Common myeloid progenitor, CD34-positive (primary cell): ENCODE measurements at places on chromosomes 6 and 20.

DNA sequence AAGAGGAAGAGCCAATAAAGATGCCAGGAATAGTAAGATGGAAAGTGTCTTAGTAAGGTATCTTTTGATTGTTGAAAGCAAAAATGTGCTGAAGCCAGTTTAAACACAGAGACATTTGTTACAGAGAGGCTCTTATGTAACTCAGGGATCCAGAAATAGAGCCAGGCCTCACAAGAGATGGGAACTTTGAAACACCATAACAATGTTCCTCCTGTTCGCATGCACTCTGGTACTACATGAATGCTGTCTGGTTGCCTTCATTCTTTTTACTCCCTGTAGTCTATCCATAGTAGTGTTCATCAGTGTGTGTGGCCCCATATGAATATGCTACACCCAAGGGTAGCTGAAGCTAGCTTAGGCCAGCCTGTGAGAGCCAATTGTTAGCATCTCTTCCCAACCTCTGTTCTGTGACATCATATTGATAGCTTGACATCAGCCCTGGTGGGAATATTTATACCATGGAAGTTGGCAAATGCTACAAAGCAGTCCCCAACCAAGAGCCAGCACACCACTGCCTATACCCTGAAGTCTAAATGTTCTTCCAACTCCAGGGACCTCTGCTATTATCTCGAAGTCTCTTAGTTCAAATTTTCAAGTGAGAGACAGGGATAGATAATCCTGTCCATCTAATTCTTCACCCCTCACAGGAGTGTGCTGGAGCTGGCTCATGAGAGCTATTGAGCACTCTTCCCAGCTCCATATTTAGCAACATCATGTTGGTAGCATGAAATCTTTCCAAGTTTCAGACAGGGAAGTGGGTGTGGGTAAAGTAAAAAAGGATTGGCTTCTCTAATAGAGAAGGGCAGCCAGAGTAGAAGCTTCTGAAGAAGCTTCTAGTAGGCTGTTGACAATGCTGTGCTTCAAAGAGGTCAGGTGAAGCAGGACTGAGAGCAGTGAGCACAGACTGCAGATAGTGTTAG is 7.0 kb downstream of the NDUFAF5 start:
- DNase-seq, result no peak

- DNase-seq, result no peak
Measured at GRCh38 chr6:160337991-160338390, 10.2 kb upstream of the SLC22A3 start.

DNA sequence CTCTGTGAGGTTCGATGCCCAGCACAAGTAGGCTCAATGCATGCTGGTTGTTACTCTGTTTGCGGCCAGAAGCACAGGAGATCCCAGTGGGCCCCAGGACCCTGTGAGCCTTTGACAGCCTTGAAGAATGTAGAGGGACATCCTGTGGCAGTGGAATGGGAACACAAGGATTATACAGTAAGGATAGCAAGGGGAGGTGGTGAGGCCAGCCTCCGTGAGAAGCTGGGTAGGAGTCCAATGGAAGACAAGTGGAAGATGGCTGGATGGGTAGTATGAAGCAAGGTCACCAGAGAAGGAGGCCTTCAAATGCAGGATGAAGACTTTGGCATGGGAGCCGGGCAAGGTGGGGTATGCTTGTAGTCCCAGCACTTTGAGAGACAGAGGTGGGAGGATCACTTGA is 622.9 kb upstream of the CDH4 start:
- DNase-seq, result no peak

GRCh38 chr20:46905364-46906125 is 10.9 kb downstream of the EYA2 start:
- DNase-seq, result no peak

DNA sequence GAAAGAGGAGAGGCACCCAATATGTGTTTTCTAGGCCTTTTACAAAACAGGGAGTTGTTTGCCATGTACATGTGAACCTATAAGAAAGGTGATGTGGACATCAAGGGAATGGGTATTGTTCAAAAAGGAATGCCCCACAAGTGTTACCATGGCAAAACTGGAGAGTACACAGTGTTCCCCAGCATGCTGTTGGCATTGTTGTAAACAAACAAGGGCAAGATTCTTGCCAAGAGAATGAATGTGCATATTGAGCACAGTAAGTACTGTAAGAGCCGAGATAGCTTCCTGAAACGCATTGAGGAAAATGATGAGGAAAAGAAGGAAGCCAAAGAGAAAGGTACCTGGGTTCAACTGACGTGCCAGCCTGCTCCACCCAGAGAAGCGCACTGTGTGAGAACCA is 13.1 kb downstream of the QRSL1 start:
- no peak for DNase-seq

DNA sequence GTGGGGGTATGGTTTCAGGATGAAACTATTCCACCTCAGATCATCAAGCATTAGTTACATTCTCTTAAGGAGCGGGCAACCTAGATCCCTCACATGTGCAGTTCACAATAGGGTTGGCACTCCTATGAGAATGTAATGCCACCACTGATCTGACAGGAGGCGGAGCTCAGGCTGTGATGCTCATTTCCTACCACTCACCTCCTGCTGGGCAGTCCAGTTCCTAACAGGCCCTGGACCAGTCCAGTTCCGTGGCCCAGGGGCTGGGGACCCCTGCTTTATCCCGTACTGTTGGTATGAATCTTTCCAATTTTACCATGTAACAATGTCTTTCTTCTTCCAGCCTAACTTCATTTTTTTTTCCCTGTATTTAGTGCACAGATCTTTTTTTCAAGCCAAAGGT is 94.9 kb downstream of the OGFRL1 start:
- no peak for DNase-seq

- no peak for DNase-seq
Measured at GRCh38 chr20:698276-698675, 22.7 kb upstream of the SCRT2 start.

- no peak for DNase-seq
Measured at GRCh38 chr6:40778918-40779317, 191.8 kb upstream of the LRFN2 start.

- DNase-seq, result no peak
Measured at GRCh38 chr6:67680297-67680932, 954.7 kb upstream of the ADGRB3 start.

- DNase-seq, result peak; percentile 93
Measured at GRCh38 chr6:87723170-87724078, 21.4 kb upstream of the AKIRIN2 start.

- no peak for DNase-seq
Measured at GRCh38 chr20:14687313-14687712, 349.9 kb upstream of the FLRT3 start.

GRCh38 chr6:119526561-119527230 is 177.1 kb upstream of the MAN1A1 start:
- no peak for DNase-seq

DNA sequence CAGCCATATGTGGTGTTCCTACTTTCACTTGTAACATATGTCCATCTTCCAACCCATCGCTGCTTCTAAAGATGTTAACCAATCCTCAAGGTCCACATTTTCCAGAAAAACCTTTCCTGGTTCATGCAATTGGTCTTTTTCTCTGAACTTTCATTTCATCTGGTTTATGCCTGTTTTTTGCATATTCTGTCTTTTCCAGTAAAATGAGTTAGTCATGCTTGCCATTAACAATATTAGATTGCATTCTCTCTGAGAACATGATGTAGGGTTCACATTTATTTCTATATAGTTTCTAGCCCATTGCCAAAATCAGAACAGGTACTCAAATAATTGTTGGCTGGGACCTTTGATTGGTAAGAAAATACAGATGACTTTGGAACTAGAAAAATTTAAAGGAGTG is 36.7 kb downstream of the HIVEP2 start:
- DNase-seq, result no peak

- no peak for DNase-seq
Measured at GRCh38 chr6:111260570-111261298, 173.4 kb downstream of the SLC16A10 start.

- DNase-seq, result no peak
Measured at GRCh38 chr6:2412731-2413130, 167.3 kb upstream of the GMDS start.

DNA sequence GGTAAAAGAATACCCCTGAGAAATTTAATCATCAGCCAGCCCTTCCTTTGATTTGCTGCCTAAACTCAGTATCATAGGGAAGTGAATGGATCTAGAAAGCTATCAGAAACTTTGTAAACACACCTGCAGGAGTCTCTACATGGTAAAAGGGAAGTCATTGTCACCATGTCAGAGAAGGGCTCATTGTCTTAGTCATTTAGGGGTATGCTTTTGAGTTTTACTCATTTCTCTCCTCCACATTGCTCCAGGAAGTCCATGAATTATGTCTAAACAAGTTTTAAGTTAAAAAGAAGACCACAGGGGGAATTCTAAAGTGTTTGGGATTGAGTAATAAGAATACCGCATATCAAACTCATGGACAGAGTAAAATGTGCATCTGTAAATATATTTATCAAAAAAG is 2.5 kb downstream of the SLC17A1 start:
- DNase-seq, result no peak

- no peak for DNase-seq
Measured at GRCh38 chr20:10475225-10475624, 40.1 kb downstream of the SLX4IP start.

DNA sequence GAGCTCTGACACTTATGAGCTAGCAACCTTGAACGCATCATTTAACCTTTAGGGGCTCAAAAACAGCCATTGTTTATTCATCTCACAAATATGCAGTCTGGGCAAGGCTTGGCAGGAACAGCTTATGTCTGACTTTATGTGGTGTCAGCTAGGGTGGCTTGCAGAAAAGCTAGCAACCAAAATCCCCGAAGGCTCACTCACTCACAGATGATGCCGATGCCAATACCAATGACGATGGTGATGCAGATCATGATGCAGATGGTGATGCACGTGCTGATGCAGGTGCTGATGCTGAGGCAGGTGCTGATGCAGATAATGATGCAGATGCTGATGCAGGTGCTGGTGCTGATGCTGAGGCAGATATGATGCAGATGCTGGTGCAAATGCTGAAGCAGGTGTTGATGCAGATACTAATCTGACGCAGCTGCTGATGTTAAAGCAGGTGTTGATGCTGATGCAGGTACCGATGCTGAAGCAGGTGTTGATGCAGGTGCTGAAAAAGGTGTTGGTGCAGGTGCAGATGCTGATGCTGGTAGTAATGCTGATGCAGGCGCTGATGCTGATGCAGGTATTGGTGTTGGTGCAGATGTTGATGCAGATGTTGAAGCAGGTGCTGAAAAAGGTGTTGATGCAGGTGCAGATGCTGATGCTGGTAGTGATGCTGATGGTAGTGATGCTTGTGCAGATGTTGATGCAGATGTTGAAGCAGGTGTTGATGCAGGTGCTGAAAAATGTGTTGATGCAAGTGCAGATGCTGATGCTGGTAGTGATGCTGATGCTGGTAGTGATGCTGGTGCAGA is 195.6 kb downstream of the NFATC2 start:
- no peak for DNase-seq

GRCh38 chr20:37915800-37916570 is 13.1 kb downstream of the VSTM2L start:
- no peak for DNase-seq

- DNase-seq, result no peak
Measured at GRCh38 chr6:4176907-4177306, 41.5 kb upstream of the ECI2 start.

GRCh38 chr6:123641497-123641896 is 4.7 kb upstream of the TRDN start:
- DNase-seq, result no peak

DNA sequence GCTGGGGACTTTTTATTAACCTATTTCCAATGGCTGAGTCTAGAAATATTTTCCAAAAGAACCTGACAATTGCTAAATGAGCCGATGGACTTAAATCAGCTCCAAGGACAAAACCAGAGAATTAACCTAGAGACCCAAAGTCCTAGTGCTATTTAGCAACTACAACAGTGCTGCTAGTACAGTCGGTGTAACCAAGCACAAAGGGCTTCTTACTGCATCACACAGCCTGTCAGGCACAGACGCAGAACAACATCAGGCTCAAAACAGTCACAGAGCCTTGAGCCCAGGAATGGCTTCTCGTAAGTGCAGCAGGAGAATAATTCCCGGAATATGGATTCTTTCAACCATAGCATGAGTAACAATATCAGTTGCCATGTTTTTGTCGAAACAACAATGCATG is 70.0 kb downstream of the GFOD1 start:
- DNase-seq, result no peak

DNA sequence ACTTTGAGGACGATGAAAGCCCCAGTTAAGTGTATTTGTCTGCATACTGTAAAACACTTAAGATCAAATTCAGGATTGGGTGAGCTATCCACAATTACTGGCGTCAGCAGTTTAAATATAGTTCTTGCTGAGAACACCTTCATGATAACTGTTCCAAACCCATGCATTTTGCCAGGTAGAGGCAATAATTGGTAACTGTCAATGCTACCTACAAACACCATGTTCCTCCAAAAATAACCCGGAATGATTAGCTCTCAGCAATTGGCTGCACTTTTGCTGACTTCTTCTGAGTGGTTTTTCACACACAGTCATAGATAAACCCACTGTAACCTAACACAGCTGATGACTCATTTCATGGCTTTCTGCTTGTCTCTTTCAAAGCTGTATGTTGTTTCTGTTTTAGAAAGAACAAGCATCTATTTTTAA is 1358.6 kb upstream of the GJE1 start:
- peak; percentile 13 for DNase-seq

- peak; percentile 22 for DNase-seq
Measured at GRCh38 chr6:131281471-131282270, 146.4 kb downstream of the AKAP7 start.

GRCh38 chr20:58847463-58847862 is 3.2 kb downstream of the GNAS-AS1 start:
- peak; percentile 55 for DNase-seq

DNA sequence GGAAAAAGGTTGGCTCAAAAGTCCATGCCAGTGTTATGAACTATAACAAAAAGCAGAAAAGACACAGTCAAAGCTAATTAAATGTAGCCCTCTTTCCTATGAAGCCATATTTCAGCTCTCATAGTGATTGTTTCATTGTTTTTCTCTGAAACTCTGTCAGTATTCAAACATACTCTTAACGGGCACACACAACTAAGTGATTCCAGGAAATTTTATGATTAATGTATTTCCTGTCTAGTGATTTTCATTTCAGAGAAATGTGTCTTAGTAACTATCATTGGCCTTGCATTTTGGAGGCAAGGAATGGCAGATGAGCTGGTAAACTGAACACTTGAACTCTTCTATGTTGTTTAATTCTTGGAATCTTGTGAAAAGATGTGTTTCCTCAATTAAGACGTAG is 68.0 kb downstream of the CLVS2 start:
- DNase-seq, result no peak

DNA sequence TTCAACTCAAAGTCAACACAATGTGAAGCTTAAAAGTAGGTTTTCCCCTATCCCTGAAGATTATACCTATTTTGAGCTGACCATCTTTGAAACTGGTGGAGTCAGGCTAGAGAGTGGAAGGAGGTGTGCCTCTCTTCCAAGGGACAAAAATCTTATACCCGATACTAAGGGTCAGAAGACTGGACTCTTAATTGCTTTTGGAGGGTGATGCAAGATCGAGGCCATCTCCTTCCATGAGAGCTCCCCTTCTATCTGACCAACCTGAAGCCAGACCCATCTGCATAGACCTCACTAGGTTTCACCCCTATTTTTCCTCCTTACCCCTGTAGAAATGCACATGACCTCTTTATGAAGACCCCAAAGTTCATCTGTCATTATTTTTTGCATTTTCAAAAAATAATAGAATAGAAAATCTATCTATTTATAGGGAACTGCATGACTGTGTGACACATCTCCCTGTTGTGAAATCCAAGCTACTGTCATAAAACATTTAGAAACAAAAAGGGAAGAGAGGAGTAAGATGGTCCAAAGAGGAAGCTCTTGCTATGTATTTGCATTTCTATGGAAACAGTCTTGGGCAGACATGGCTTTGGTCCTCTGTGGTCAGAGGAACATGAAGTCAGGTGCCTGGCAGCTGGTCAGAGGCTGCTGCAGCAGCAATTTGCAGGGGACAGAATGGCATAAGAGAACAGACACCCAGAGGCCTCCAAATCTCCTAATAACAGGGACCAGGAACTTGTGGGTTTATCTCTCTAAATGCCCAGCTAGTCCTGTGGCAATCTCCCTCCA is 349.2 kb downstream of the MAFB start:
- DNase-seq, result peak; percentile 22
